ENCODE measurements at places on chromosomes 3 and 15. TPM values are rescaled to one million over a fixed set of nuclear protein-coding genes. Genes with fewer than 3 reads are reported as not detected.
A peak's percentile ranks its signal among the peaks of the same experiment; 100 is the strongest.

DNA sequence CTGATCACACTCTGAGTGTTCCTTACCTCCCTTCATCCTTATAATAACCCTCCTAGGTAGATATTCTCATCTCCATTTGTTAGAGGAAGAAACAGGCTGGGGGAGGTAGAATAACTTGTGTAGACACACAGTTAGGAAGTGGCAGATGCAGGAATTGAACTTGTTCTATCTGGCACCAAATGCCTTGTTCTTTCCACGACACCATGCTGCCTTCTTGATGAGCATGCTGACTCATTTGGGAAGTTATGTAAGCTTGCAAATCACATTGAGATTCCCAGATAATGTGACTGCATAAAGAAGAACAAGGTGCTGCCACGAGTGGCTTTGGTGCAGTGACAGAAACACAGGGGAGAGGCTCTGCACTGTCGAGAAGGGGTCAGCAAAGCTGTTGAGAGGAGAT is 27.5 kb upstream of the NDUFB4 start:
- DNase-seq: no peak

GRCh38 chr15:39789736-39790135 is 7.1 kb upstream of the FSIP1 start:
- no peak for DNase-seq

The GRK7 gene
- total RNA-seq: not detected

The GOLGA6L7 gene
- total RNA-seq: not detected

The POLG gene
- total RNA-seq: 161 TPM

The RBP2 gene
- total RNA-seq: not detected

DNA sequence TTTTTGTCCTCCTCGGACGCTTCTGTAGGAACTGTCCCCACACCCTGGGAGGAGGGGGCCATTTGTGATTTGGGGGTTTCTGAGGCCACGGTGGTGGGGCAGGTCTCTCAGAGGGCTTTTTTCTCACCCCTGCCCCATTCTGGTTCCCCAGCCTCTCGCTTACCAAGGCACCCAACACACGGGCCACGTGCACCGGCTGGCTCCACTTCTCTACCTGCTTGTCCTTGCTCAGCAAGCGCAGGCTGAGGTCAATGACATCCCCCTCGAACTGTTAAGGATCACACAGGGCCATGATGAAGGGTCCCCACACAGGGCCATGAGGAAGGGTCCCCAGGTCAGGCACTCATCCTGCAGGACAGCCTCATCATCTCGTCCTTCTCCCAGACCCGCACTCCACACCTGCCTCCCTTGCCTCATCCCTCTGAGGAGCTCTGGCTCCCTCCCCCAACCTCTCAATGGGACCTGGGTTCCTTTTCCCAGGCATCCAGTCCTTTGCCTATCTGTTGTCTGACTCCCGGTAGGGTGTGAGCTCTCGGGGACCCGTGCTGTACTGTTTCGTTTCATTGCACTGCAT is 10.6 kb downstream of the EPB42 start:
- no peak for DNase-seq

The FEZF2 gene
- total RNA-seq: not detected

DNA sequence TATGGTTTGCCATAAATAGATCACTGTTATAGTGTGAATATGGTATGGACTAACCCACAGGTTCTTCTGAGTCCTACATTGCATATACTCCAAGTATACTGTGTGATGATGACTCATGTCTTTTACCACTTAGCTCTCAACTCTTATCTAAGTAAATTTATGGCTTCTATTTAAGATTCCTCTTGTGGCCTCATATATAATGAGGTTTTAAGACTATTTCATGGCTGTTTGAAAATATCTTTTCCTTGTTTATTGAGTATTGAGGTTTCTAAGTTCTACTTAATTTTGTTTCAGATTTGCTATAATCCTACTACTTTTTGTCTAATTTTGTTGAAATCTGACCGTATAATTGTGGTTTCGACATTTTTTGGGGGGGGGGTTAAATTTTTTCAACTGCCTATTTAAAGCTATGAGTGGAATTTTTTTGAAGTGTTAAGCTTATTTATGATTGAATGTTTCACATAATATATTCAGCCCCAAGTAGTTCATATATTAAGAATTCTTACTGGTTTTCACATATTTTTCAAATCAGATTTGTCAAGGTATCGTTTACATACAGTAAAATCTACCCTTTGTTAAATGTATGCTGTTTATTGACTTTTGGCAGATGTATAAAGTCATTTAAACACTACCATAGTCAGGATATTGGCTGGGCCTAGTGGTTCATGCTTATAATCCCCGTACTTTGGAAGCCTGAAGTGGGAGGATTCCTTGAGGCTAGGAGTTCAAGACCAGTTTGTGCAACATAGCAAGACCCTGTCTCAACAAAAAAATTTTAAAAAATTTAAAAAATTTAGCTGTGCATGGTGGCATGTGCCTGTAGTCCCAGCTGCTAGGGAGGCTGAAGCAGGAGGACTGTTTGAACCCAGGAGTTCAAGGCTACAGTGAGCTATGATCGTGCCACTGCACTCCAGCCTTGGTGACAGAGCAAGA is 11.7 kb downstream of the SLC25A36 start:
- peak; percentile 49 for DNase-seq

The BCHE gene
- total RNA-seq: not detected

DNA sequence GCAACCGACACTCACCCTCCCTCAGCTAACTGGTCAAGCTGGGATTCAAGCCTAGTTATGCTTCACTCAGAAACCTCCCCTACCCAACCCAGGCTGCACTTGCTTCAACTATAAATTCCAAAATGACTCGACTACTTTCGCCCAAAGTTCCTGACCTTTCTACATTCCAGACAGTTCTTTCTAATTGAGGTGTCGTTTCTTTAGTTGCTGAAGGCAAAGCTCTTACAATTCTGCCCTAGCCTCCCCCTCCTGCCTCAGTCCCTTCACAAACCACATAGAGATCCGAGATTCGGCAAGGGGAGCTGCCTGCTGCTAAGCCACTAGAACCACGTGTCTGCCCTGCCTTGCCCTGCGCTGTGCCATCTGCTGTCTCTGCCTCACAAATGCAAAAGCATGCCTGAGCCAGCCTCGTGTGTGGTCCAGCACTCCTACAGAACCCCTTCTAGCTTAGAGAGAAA is 74.7 kb upstream of the SH3GL3 start:
- no peak for DNase-seq

DNA sequence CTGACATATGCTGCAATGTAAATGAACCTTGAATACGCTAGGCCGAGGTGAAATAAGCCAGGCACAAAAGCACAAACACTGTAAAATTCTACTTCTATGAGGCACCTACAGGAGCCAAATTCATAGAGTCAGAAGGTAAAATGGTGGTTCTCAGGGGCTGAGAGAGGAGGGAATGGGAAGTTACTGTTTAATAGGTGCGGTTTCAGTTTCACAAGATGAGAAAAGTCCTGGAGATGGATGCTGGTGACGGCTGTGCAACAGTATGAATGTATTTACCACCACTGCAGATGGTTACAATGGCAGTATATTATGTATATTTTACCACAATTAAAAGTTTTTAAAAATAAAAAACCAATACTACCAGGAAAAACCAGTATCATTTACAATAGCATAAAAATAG is 4.0 kb downstream of the TNK2 start:
- DNase-seq: no peak

The C3orf18 gene
- total RNA-seq: 0.33 TPM

DNA sequence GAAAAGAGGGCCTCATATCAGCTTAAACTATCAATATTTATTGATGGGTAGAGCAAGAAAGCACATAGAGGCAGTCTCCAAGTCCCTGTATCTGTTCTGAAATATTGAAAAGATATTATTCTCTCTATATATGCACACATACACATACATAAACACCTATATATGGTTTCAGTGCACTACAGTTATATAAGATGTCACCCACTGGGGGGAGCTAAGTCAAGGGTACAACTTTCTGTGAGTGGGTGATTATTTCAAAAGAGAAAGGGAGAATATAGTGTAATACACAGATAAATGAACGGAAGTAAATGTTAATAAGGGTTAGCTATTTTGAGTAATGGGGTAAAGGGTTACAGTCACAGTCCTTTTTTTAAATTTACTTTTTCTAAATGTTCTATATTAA is 8.8 kb downstream of the SNTN start:
- peak; percentile 10 for DNase-seq

GRCh38 chr3:83628471-83628870 is 1330.3 kb upstream of the CADM2 start:
- no peak for DNase-seq

GRCh38 chr15:39084674-39085530 is 496.0 kb upstream of the THBS1 start:
- no peak for DNase-seq

DNA sequence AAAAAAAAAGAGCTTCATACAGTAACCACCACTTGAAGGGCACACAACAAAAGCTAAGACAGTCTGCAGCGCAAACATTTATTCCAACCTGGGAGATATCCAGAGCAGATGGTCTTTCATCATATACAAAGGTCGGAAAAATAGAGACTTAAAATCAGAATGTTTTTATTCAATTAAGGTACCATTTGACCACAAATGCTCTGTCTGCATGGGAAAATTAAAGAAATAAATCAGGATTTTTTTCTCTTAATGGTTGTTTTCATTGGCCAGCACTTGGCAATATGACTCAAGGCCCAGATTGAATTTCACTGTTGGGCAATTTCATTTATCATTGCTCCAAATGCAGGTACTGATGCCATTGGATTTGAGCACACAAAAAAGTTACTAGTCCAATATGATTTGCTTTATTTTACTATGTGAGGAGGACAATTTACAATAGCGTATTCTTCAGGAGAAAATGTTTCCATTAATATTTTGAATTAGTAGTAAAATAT is 145.9 kb upstream of the AGTR1 start:
- no peak for DNase-seq

DNA sequence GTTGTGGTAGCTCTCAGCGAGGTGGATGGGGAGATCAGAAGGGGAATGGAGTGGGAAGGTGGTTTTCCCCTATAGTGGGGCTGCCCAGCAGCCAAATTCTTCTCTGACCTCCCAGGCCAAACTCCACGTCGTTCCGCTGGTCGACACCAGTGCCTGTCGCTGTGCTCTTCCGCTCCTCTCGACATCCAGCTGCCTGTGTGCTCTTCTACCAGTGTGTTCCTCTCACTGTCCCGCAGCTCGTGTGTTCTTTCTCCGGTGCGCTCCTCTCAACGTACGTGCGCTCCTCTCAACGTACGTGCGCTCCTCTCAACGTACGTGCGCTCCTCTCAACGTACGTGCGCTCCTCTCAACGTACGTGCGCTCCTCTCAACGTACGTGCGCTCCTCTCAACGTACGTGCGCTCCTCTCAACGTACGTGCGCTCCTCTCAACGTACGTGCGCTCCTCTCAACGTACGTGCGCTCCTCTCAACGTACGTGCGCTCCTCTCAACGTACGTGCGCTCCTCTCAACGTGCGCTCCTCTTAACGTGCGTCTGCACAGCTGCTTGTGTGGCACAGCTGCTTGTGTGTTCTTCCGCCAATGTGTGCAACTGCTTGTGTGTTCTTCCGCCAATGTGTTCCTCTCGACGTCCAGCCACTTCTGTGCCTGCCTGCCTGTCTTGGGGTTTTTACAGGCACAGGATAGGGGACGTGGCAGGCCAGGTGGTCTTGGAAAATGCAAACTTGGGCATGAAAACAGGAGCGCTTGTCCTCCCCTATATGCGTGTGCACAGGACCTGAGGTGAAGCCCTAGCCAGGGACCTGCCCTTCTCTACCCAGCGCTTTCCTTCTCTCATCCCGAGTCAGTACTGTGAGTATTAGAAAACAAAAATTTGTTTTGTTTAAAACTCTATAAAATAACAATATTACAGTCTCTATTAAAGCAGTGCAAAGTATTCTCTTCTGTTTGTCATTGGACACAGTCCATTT is 991.1 kb downstream of the GBE1 start:
- DNase-seq: no peak

GRCh38 chr15:27665002-27665401 is 434.1 kb downstream of the OCA2 start:
- DNase-seq: no peak

The GALNT15 gene
- total RNA-seq: not detected

- no peak for DNase-seq
Observed at GRCh38 chr3:182716114-182716688, 77.1 kb upstream of the ATP11B start.

The SPINK8 gene
- total RNA-seq: not detected

The CTXND1 gene
- not detected for total RNA-seq
